ENCODE measurements at places on chromosomes 6 and 20.

GRCh38 chr6:27553123-27553904 lies 80.4 kb upstream of the ZNF184 start:
- DNase-seq, result no peak

- DNase-seq, result no peak
These were observed 13.4 kb downstream of the TRIM38 start for GRCh38 chr6:25975923-25976560.

DNA sequence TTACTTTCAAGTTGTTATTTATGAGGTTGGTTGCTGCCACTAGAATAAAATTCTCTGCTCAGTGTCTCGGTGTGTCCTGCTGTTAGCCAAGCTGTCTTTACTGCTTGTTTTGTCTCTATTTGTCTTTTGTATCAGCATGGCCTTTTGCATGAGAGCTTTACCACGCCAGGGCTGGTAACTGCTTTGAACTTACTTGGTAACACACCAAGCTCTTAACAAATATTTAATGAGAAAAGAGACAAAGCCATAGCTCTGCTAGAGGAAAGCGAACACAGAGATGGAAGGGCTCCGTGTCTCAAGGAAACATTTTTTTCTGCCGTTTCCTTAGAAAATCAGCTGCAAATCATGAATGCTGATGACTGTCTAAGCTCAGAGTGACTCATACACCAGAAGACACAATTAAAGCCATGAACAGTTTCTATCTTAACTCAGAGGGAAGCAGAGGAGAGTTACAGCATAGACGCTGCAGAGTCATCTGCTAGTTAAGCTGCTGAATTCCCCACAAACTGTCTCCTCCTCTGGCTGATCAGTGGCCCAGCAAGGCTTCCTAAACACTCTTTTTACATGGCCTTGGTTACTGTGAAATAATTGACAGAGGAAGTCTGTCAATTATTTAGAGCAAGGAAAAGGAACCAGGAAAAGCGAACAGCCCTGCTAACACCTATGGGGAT lies 44.8 kb downstream of the AGPAT4 start:
- DNase-seq, result no peak

- no peak for DNase-seq
These were observed 62.3 kb upstream of the KCNQ5 start for GRCh38 chr6:72559555-72559954.

DNA sequence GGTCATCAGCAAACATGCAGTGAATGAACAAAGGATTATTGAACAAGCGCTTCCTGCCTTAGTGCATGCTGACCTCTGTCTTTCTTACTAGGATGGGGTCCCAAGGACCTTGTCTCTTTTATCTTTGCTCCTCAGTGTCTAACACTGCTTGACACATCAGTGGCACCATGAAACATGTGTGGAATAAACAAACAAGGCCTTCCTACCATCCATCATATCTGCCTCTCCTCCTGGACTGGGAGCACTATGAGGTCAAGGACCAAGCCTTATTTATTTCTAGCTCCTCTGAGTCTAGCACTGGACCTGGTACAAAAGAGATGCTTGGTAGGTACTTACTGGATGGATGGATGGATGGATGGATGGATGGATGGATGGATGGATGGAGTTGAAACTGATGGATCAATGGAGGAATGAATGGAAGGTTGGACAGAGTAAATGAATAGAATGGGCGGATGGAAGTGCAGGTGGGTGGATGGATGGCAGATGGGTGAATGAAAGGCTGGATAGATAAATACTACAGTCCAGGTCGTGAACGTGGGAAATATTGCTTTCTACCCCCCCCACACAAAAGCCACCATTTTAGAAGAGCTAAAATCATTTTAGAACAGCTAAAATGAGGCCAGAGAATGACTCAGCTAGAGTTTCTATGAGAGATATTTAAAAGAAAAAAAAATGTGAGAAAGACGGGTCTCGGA lies 104.1 kb upstream of the PTPN1 start:
- no peak for DNase-seq

GRCh38 chr6:42137194-42137753 lies 5.1 kb downstream of the C6orf132 start:
- DNase-seq, result no peak

GRCh38 chr6:46217671-46218131 lies 46.9 kb upstream of the ENPP5 start:
- DNase-seq, result no peak

- no peak for DNase-seq
These were observed 345.3 kb downstream of the CDKAL1 start for GRCh38 chr6:20879526-20879925.

DNA sequence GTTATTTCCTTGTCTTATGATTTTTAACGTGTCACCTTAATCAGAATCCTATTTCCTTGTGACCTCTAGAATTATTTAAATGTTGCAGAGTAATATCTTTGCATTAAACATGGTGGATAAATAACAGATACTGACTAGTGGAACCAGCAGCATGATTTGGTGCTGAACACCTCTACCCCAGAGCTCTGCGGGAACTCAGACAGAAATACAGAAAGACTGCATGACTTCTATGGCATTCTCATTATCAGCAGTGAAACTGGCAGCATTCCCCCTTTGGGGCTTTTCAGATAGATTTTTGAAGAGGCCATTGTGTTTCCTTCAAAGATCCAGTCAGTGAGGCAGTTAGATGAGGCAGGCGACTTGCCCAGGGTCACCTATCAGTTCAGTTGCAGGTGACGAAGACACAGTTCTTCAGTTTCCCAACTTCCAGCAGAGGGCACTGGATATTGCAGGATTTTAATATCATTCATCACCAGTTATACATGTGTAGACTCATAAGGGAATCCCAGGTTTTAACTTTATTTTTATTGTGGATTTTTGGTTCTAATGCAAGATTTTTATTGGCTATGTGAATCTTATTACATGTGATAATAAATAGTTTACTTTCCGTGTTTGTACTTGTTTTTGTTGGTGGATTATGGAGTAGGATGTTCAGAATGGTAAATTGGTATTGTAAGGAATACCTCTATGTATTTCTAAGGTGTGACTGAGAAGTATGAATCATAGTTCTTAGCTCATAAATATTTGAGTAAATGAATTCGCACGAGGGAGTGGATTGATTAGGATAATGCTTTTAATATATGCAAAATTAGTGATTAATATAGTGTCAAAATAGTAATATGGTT lies 81.3 kb downstream of the AFDN start:
- no peak for DNase-seq

GRCh38 chr6:25277857-25278256 lies 1.3 kb upstream of the CARMIL1 start:
- DNase-seq, result no peak

DNA sequence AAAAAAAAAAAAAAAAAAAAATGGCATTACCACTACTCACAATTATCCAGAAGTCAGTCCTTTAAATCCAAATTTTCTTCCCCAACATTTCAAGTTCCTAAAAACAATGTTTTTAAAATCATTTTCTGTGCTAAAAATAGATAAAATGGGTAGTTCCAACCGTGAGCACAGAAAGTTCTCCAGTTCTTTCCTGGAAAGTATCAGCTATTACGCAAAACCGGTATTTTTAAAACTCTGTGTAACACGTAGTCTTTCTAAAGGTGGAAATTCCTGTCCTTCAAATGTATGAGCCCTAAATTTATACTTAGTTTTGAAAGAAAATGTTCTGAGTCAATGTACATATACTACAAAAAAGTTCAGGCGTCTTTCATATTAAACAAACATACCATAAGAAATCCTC lies 83.5 kb upstream of the SCAF8 start:
- DNase-seq, result no peak

DNA sequence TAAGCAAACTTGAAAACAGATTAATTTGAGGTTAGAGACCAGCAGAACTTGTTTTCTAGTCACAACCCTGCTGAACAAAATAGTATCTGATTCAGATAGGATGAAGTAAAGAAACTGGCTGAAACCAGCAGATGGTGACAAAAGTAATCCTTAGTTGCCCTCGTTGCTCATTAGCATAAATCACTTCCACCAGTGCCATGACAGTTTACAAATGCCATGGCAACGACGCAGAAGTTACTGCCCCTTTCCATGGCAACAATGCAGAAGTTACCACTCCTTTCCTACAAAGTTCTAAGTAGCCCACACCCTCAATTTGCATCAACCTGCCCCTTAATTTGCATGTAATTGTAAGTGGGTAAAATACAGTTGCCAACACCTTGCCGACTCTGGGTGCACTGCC lies 23.7 kb downstream of the SNRPB start:
- DNase-seq, result no peak

DNA sequence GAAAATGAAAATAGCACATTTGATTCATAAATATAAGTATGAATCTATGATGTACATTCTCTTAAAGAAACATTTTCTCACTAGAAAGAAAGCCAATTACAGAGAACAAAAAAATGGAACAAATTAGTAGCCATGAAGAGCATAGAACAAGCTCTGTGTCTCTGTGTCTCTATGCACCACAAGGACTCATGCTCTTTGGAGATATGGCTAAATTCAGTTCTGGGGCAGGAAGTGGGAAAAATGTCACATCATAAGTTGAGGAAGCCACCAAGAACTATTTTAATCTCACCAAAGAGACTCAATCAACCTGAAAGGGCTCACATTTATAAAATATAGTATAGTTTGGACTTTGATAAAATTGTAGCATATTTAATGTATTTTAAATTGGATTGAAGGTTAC lies 1259.8 kb upstream of the GJE1 start:
- no peak for DNase-seq

DNA sequence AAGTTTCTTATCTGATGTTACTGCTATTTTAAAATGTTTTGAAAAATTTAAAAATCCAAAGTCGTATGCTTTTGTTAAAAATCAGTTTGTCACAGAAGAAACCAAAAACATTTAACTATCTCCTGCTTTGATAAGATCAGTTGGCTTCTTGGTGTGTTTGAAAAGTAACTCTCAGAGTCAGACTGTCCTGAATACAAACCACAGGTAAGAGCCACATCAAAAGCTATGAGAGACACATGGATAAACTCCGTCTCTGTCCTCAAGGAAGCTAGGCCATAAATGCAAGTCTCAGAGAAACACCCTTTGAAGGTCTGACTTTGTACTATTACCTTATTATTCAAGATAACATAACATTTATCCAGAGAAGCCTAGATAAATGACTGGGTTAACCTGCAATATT lies 7.7 kb downstream of the HBS1L start:
- no peak for DNase-seq

- DNase-seq, result peak; percentile 92
These were observed at the start of gene RIPK1 for GRCh38 chr6:3068329-3069214. TSS of gene RIPK1 (plus strand) at chr6:3068494. CDS start at chr6:3076824, 8,330 bp downstream.

GRCh38 chr20:20410678-20411077 lies 42.8 kb downstream of the INSM1 start:
- DNase-seq, result no peak

DNA sequence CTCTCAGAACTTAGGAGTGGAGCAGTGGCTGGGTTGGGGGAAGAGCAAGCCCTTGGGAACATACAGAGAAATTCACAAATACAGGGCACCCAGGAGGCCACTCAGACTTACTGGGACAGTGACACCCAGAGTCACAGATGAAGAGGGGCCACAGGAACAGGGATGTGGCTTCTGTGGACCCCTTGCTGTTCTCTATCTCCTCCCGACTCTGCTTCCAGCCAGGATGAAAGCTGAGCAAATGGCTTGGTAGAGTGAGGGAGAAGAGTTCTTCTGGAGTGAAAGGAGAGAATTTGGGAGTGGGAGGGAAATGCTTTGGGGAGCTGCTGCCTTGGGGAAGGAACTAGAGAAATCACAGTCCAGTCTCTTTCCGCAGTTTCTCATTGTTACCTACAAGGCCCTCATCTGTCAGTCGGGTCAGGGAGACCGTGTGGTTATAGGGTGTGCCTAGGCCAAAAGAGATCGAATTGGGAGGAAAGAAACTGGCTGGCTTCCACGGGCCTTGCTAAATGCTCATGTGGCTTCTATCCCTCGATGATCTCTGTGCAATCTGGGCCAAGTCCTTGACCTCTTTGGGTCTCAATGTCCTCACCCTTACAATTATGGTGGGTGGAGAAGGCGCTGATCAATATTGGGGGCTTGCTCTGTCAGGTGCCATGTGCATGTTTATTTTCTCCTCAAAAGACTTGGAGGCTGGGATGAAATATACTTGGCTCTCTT lies 17.0 kb downstream of the FOXP4 start:
- no peak for DNase-seq

DNA sequence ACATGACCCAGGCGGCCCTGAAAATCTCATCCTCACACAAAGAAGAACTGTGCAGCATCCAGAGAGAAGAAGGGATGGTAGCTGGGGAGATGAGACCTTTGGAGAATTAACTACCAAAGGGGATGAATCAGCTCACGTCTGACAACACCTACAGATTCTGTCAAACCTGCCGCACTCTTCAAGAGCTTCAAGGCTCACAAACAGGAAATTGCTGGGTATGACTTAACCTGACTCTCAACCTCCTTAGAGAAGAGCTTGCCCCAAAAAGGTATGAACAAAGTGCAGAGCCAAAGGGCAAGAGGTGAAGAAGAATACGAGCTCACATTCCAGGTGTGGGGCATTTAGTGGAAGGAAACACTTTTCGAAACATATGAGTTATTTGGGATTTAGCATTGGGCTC lies 139.8 kb downstream of the BACH2 start:
- no peak for DNase-seq

GRCh38 chr6:66731310-66731709 lies 1024.3 kb upstream of the EYS start:
- DNase-seq, result no peak

- no peak for DNase-seq
These were observed 2.0 kb downstream of the LKAAEAR1 start for GRCh38 chr20:64082126-64082731.

GRCh38 chr6:51200676-51201075 lies 382.0 kb downstream of the TFAP2B start:
- DNase-seq, result no peak

DNA sequence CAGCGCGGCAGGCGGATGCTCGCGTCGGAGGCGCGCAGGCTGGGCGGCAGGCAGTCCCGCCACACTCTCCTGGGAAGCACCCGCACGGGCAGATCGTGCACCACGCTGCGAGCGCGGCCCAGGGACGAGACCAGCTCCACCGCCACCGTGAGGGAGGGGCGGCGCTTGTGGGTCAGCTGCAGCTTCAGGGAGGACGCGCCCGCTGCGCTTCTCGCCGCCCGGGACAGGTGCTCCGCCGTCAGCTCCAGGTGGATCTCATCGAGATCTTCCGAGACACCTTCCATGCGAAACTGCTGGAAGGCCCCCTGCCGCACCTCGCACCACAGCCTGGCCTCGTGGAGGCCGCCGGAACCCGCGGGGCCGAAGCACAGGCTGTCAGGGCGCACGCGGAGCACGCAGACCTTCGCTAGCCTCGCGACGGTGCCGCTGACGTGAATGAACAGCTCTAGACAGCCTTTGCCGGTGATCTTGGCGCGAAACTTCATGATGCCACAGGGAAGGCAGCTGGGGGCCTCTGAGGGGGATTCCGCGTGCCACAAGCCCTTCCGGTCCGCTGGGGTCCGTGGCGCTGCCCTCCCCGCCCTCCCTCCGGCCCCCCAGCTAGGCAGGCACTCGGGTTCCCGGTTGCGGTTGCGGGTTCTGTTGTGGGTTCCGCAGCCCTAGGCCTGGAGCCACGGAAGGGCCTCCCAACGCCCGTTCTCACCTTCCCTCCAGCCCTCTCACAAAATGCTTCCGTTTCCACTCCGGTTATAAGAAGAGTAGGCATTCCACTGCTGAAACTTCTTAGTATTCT lies at the start of gene HUS1B:
Gene HUS1B (minus strand): TSS at position 641 of the 793 bp plus-strand sequence. CDS start 156 bp downstream, at position 485.
- no peak for DNase-seq
